Gastroesophageal sphincter (tissue), 4 donors: ENCODE measurements at places on chromosomes 6 and 20.

GRCh38 chr6:36871686-36872085 lies 2.9 kb downstream of the PPIL1 start:
- H3K36me3 ChIP-seq, result no peaks in the 10 kb centered on the region
- no peak for ATAC-seq
- H3K4me3 ChIP-seq, result no peak overlapping the region
- H3K27ac ChIP-seq, result no peak overlapping the region

DNA sequence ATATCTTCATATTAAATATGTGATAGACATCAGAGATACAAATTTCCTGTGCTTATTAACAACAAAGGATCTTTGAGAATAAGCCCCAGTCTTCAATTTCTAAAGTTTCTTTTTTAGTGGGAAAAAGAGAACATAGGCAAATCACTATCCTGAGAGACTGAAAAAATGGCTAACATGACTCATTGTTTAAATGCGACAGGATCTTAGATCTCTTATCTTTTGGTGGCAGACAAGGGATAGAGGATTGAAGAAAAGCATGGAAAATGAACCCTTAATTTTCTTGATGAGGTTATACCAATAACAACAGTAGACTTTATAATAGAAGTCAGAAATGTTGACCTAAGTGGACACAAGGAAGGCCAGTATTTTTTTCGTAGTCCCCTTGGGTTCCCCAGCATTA lies 178.6 kb upstream of the MAP3K7 start:
- no peak overlapping the region for H3K27ac ChIP-seq
- no peak overlapping the region for H3K4me3 ChIP-seq

- no peak for ATAC-seq
- H3K27ac ChIP-seq, result no peak overlapping the region
- no peaks in the 10 kb centered on the region for H3K36me3 ChIP-seq
- no peak overlapping the region for H3K4me3 ChIP-seq
- H3K4me1 ChIP-seq, result no peaks in the 10 kb centered on the region
- peaks cover 6% of the 10 kb centered on the region for H3K27me3 ChIP-seq
Measured at GRCh38 chr6:32291543-32291942, 67.7 kb upstream of the NOTCH4 start.

DNA sequence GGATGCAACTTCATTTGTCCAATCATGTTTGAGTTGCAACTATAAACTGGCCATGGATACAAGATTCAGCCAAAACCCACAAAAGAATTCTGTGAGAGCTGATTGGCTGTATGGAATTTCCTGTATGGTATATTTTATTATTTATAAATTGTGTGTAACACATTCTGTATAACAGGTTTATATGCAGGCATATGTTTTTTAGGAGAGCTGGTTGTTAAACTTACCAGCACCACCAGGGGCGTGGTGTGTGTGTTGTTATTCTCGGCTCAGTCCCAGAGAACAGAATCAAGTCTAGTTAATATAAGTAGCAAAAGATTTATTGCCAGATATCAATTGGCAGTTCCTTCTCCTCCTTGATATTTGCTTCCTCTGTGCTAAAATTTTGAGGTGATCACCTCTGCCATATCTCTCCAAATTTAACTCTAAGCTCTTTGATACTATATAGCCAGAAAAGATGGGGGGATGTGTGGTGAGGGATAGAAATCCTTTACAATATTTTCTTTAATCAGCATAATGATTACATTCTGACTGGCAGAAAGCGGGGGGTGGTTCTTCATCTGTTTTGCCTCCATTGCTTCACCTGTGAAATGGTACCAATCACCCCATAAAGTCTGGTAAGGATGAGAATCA lies 22.9 kb downstream of the CNBD2 start:
- H3K36me3 ChIP-seq, result no peaks in the 10 kb centered on the region
- H3K4me3 ChIP-seq, result no peak overlapping the region
- no peak for ATAC-seq
- no peak overlapping the region for H3K27ac ChIP-seq
- no peaks in the 10 kb centered on the region for H3K27me3 ChIP-seq

DNA sequence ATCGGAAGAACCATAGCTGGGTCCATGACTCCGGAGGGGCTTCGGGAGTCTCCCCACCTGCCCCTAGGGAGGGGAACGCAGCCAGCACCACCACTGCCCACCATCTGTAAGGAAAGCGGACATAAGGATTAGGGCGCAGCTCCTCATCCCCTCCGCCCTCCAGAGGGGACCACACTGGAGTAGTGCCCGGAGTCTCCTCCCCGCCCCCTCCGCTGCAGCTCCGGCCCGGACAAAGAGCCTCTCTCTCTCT lies 628 bp downstream of the SLC35B2 start:
- peaks cover 12% of the 10 kb centered on the region for H3K4me1 ChIP-seq
- no peaks in the 10 kb centered on the region for H3K36me3 ChIP-seq
- H3K27ac ChIP-seq, result peak overlapping the region; percentile 94
- H3K27me3 ChIP-seq, result no peaks in the 10 kb centered on the region
- peak overlapping the region; percentile 79 for H3K4me3 ChIP-seq

GRCh38 chr20:24305371-24305770 lies 164.1 kb upstream of the SYNDIG1 start:
- H3K27ac ChIP-seq, result no peak overlapping the region
- peaks cover 14% of the 10 kb centered on the region for H3K27me3 ChIP-seq
- H3K36me3 ChIP-seq, result no peaks in the 10 kb centered on the region
- no peak overlapping the region for H3K4me3 ChIP-seq
- no peak for ATAC-seq

DNA sequence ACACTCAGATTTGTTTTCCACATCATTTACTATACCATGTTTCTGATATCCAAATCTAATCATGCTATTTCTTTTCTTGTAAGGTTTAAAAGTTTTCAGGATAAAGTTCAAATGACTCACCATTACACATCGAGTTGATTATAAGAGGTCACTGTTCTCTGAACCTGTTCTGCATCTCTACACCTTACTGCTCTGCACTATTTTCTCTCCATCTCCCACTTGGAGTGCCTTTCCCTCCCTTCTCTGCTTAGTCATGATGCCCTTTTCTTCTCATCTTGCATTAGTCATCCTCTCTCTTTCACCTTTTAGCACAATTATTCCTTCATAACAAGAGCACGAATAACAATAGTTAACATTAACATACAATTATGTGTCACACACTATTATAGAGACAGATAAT lies 37.5 kb upstream of the FUT9 start:
- H3K27me3 ChIP-seq, result no peaks in the 10 kb centered on the region
- no peak overlapping the region for H3K4me3 ChIP-seq
- H3K36me3 ChIP-seq, result no peaks in the 10 kb centered on the region
- H3K27ac ChIP-seq, result no peak overlapping the region
- no peaks in the 10 kb centered on the region for H3K4me1 ChIP-seq
